ENCODE measurements at places on chromosomes 2 and 18.

DNA sequence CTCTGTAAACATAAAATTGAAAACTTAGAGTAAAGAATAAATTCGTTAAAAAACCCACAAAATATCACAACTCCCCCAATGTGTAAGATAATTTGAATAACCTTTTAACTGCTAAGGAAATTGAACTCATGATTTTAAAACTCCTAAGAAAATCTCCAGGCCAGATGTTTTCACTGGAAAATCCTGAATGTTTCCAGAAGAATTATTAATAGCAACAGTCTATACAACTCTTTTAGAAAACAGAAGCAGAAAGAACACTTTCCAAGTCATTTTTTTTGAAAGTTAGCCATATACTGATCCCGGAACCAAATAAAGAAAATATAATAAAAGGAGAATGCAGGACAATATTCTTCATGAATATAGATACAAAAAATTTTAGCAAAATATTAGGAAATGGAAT lies 165.6 kb downstream of the ACOXL start:
- no peak for DNase-seq

- no peak for DNase-seq
Measured at GRCh38 chr2:225895126-225895525, 495.6 kb downstream of the NYAP2 start.

DNA sequence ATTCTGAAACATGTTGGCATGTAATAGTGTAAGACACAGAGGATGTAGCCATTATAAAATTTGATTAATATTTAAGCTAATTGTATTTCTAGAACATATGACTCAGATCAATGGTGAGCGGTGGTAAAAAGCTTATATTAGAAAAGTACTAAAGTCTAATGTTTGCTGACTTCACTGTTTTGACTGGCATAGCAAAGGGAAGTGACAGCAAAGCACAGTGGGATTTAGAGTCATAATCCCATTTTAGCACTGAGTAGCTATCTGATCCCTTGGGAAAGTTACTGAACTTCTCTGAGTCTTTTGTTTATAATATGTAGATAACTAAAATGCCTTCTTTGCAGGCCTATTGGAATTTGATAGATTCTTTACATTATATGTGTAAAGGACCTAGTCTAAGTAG lies 60.4 kb downstream of the KIAA1328 start:
- DNase-seq = no peak

DNA sequence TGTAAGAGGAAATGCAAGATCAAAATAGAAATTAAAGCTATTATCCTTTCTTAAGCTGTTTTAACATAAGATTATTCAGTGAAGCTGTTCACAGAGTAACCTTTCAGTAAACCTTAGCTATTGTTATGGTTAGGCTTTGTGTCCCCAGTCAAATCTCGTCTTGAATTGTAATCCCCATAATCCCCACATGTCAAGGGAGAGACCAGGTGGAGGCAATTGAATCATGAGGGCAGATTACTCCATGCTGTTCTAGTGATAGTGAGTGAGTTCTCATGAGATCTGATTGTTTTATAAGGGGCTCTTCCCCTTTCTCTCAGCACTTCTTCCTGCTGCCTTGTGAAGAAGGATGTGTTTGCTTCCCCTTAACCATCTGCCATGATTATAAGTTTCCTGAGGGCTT lies 424.4 kb downstream of the DSEL start:
- DNase-seq = no peak

DNA sequence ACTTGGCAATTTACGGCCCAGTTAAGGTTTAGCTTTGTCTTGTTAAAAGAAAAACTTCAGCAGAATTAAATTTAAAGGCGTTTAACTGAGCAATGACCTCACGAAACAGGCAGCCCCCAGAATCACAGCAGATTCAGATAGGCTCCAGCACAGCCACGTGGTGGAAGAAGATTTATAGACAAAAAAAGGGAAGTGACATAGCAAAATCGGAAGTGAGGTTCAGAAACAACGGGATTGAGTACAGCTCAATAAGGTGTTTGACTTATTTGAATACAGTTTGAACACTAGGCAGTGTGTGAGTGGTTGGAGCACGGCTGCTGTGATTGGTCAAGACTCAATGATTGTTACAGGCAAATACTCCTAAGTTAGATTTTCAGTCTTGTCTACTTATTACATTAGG lies 79.8 kb downstream of the MOGAT1 start:
- DNase-seq = no peak

DNA sequence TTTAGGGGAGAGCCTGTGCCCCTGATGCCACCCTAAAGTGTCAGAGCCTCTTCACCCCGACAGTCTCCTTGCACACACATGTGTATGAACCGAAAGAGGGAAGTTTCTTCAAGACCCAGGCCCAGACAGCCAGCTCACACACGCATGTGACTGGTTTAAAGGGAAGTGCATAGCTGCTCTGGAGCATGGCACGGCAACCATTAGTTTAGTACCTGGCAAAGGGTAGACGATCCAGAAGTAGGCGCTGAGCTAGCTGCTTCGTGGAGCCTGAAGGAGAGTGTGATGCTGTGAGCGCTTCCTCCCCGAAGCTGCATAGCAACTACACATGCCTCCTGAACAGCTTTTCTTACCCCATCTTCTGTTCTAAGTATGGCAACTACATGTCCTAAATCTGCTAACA lies 91.7 kb downstream of the ZCCHC2 start:
- DNase-seq = no peak
